ENCODE measurements at places on chromosomes 4 and X.

- no peak for DNase-seq
Observed at GRCh38 chr4:112901962-112902411, 147.5 kb upstream of the ANK2 start.

DNA sequence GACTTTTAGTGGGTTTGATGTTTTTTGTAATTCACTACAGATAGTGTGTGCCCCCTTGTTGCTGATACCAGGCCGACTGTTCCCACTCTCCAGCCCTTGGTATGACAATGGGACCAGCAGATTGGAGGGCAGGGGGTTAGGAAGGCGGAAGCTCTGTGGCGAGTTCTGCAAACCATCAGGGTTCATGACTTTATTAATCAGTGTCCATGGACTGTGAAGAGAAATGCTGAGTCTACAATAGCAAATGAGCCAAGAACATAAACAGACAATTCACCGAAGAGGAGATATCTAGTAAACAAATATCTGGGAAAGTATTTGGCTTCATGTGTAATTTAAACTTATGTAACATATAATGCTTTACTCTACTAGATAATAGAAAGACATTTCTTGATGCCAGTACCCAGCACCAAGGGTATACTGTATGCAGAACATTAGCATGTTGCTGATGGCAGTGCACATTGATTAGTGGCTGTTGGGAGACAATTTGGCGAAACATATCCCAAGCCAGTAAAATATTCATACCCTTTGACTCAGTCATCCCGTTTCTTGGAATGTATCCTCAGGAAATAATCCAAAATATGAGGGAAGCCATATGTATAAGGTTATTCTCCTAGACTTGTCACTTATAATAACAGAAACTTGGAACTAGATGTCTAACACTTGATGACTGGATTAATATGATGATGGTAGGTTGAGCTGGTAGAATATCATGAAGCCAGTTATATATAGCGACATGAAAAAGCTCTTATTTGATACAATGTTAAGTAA lies 169.4 kb downstream of the PTTG2 start:
- DNase-seq, result no peak

- DNase-seq, result no peak
Observed at GRCh38 chrX:100700809-100701208, 31.1 kb downstream of the SYTL4 start.

GRCh38 chrX:43448688-43449087 lies 207.4 kb upstream of the MAOA start:
- DNase-seq, result no peak

- no peak for DNase-seq
Observed at GRCh38 chr4:40722576-40723161, 27.1 kb upstream of the NSUN7 start.

DNA sequence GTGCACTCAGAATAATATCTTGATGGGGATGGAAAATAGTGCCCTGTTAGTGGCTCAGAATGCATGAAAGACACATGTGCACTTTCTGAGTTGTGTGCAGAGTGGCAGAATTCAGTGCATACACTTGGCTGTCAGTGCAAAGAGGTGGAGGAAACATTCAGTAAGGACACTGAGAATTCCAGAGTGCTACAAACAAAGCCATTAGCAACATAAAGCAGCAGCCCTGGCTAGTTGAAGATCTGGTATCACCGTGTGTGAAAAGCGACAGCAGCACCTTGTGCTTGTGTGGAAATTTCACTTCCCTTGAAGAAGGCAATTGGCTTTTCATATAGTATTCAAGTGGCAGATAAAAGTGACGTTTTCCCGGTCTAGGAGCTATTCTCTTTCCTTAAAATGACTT lies 810.4 kb downstream of the TRIML1 start:
- no peak for DNase-seq

DNA sequence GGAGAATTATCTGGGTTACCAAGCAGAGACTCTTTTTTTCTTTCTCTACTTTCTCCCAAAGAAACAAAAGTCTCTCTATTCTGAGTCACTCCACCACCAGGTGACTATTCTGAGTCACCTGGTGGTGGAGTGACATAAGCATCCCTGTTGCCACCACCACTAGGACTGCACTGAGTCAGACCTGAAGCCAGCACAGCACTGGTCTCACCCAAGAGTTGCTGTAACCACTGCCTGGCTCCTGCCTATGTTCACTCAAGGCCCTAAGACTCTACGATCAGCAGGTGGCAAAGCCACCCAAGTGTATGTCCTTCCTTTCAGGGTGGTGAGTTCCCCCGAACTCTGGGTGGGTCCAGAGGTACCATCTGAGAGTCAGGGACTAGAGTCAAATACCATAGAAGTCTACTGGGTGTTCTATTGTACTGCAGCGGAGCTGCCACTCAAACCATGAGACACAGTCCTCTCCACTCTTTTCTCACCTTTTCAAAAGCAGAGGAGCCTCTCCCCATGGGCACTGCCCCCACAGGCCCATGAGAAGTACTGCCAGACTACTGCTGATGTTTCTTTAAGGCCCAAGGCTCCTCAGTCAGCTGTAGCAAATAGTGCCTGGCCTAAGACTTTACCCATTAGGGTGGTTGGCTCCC lies 209.6 kb upstream of the IRS4 start:
- no peak for DNase-seq

- DNase-seq, result no peak
Observed at GRCh38 chrX:70176938-70177533, at the start of gene DGAT2L6. DGAT2L6 (plus strand) TSS chrX:70177483; CDS start chrX:70177583, 100 bp downstream.

- peak; percentile 1 for DNase-seq
Observed at GRCh38 chr4:8724436-8725070, 132.0 kb downstream of the CPZ start.

DNA sequence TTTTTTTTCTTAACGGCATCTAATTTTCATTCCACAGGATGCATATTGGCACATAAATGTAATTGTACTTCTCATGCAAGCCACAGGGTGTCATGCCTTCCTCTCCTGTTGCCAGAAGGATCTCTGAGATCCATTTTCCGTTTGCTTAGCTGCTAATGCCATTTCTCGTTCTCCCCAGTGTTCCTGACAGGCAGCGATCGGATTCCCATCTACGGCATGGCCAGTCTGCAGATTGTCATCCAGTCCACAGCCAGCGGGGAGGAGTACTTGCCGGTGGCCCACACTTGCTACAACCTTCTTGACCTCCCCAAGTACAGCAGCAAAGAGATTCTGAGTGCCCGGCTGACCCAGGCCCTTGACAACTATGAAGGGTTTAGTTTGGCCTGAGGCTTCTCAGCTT lies 8.9 kb upstream of the NAP1L5 start:
- no peak for DNase-seq

GRCh38 chr4:100742045-100742444 lies 224.2 kb upstream of the EMCN start:
- no peak for DNase-seq

- no peak for DNase-seq
Observed at GRCh38 chr4:21921526-21922180, 26.9 kb downstream of the KCNIP4 start.

GRCh38 chrX:19774905-19775304 lies 112.5 kb downstream of the SH3KBP1 start:
- DNase-seq, result no peak

- DNase-seq, result no peak
Observed at GRCh38 chr4:24978291-24979075, 52.3 kb downstream of the LGI2 start.

- DNase-seq, result no peak
Observed at GRCh38 chr4:168923526-168924194, 86.4 kb downstream of the CBR4 start.

- no peak for DNase-seq
Observed at GRCh38 chr4:104492183-104492771, 2.4 kb downstream of the CXXC4 start.

DNA sequence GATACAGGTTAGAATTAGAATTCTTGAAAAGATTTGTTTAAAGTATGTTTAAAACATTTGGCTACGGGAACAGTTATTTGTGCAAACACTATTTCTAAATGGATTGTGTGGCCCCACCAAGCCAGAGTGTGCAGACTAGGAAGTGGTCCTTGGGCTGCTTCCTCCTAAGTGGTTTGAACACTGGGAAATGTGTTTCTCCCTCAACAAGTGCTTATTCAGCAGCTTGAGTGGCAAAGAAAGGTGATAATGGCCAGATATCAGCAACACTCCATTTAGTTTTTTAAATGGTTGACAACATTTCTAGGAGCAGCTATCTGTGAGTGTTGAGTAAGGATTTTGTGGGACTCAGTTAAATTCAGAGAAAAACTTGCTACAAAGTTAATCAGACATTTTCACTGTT lies 141.4 kb upstream of the LNX1 start:
- DNase-seq, result no peak

DNA sequence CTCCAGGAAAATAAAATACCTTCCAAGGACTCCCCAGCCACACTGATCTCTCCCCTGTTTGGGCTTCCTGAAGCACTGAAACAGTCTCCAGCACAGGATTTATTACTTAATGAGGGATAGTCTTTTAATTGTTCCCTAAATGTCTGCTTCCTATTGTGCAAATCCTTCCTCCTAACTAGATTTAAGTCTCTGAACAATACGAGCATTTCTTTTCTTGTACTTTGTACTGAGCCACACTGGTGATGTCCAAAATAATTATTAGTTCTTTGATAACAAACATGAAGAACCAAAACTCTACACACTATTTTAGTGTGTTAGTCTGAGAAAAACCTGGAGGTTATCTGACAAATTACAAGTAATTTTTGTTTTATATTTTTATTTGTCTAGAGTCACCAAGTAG lies 5.1 kb downstream of the ADGRA3 start:
- DNase-seq, result no peak

DNA sequence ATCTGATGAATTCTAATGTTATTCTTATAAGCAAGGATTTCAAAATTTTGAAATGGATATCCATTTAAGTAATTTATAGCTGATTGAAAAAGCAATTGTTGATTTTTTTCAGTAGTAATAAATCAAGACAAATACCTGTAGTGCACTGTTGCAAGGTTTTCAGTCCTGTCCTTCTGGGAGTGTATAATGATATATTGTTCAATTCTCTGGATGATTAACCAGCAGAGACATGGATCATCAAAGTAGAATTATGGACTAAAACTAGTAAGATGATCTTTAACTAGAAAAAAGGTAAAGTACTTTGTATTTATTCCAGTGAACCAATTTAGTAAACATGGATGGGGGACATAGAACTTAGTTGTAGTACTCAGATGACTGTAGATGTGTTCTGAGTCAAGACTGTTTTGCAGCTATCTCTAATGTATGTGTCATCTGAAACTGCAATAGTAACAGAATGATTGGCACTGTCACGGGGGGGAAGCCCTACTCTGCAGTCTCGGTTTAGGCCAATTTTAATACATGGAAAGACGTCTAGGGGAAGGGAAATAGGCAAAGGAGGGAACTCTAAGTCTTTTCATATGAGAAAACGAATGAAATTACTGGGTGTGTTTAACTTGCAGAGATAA lies 121.9 kb downstream of the GLRA3 start:
- DNase-seq, result no peak

GRCh38 chr4:153023692-153024394 lies 87.7 kb downstream of the FHDC1 start:
- DNase-seq, result no peak

- DNase-seq, result no peak
Observed at GRCh38 chrX:68415316-68415715, 18.0 kb downstream of the OPHN1 start.

DNA sequence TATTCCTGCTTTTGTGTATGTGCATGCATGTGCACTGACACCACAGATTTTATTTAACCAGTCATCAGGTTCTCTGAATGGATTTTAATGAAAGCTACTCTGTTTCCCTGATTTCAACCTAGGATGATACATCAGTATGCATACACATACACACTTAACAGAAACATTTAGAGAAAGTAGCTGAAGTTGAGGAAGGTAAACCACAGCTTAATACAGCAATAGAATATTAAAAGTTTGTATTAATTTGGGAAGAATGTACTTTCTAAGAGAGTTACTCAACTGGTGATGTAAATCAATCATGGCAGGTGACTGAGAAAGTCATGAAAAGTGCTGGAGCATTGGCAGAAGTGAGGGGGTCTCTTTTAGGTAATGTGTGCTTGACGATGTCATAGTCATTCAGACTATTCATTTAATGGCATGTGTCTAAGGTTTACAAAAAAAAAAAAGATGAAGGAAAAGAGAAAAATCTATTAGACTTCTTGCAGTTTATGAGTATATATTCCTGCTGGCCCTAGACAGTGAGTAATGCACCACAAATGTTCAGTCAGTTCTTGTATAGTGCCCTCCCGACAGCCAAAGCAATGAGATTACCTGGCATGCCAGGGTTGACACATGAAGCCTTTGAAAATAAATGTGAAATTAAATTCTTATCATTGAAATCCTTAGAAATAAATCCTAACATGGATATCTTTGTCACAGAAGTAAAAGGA lies 187.6 kb downstream of the RAPGEF2 start:
- no peak for DNase-seq

- no peak for DNase-seq
Observed at GRCh38 chr4:6041800-6042199, 23.6 kb upstream of the C4orf50 start.

DNA sequence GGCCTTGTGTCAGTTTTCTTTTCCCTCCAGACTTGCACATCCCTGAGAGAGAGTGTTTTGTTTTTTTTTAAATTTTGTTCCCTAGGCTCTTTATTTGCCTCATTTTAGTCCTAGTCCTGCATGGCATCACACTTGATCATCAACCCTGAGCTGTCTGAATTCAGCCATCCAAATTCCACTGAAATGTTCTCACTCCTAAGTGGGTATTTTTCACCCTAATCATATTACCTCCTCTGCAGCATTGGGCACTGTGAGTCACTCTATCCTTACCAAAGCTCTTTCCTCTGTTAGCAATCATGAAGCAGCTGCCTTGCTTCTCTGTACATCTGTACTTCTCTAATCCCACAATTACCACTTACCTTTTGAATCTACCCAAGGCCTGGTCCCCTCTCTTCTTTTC lies 356.6 kb upstream of the MAGEB2 start:
- DNase-seq, result no peak

- DNase-seq, result no peak
Observed at GRCh38 chr4:70945046-70945445, 42.9 kb downstream of the MOB1B start.

DNA sequence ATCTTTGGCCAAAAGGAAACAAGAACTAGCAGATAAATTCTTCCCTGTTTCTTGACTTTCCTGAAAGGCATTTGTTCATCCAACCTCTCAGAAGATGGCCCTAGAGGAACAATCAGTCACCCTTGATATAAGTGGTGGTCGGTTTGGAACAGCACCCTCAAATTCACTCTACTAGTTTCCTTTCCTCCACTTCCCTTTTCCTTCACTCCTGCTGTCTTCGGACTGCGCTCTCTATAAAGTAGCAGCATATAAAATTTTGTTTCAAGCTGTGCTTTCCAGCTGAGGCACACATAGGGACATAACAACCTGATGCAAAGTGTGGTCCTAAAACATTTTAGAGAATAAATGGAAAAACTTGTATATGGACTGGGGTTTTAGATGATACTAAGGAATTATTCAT lies 29.0 kb upstream of the MOB1B start:
- no peak for DNase-seq

DNA sequence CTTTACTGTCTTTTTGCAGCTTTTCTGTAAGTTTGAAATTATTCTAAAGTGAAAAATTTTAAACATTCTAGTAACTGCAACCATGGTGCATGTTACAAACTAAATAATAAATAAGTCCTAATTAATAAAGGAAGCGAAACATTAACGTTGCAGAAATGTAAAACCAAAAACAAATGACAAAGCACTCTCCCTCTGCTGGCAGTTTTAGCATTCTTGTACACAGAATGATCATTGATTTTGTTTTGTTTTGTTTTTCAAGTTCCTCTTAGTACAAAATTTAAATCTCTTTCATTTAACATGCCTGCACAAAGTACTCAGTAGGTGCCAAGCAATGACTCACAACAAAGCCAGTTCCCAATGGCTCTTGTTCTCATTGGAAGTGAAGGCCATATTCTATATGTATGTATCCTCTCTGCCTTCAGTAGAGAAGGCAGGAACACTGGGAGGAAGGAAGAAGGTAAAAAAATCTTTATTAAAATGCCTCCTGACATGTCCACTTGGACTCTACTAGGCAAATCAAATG lies 13.7 kb upstream of the TMSB4X start:
- DNase-seq, result no peak
